Testis (tissue), 5 donors: ENCODE measurements at places on chromosomes 4 and X. TPM values are rescaled to one million over a fixed set of nuclear protein-coding genes. Genes with fewer than 3 reads are reported as not detected.

Gene HSD17B13
- 0.94 TPM for total RNA-seq

Gene AMBN
- total RNA-seq: not detected

Gene MAP3K15
- total RNA-seq: 2.5 TPM

Gene MAGEC3
- total RNA-seq: 0.93 TPM

Gene AGTR2
- not detected for total RNA-seq

- DNase-seq: no peak
Observed at GRCh38 chr4:169407217-169407845, 136.6 kb upstream of the SH3RF1 start.

DNA sequence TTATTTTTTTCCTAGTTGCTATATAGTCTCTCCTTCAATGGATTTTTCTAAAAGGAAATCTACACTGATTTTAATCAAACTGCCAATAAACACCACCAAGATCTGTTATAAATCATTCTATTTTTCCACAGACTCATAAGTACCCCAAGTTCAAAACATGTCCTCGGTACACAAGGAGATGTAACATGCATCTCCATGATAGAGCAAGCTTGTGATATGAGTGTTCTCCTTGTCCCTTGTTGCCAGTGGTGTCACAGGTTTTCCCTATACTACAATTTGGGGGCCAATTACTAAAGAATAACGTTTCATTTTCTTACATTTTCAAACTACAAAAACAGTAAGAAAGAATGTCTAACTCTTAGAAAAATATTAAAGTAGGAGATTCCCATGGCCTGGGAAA, 491 bp downstream of the ARHGEF6 start:
- no peak for DNase-seq

GRCh38 chr4:25813448-25814106, 49.2 kb downstream of the SEL1L3 start:
- no peak for DNase-seq

- peak; percentile 6 for DNase-seq
Observed at GRCh38 chr4:6109842-6110560, 90.3 kb downstream of the JAKMIP1 start.

DNA sequence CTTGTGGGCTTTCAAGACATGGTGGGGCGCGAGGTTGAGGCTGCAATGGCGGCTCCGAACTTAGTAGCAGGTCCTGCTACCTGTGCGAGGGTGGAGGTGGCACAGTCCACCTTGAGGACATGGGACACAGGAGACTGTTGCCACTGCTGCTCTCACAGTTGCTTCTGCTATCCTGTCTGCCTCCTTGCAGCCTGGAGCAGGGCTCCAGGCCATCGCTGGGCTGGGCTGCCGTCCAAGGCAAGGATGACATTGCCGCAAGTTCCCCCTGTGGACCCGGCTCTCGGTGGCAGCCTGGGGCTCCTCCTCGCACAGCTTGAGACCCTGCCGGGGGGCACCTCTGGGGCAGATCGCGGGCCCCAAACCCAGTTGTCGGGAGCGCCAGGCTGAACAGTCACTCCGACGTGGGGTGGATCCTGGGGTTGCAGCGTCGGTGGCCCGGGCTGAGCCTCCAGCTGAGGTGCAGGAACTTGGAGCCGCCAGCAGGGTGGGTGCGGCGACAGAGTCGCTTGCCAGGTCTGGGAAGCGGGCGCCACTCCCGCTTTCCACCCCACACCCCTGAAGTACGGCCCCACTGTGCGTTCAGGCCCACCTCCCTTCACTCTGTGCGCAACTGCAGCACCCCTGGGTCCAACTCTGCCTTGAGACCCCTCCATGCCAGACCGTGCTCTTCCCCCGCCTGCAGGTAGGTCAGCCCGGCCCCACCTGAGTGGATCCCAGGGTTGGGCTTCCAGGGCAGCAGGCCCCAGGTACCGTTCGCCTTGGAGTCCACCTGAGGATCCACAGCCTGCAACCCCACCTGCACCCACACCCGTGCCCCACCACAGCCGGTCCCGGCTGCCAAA, 192.7 kb upstream of the NUDT6 start:
- DNase-seq: no peak

GRCh38 chr4:119046263-119046662, 89.4 kb upstream of the MYOZ2 start:
- peak; percentile 59 for DNase-seq
